ENCODE measurements at places on chromosomes 2 and 18.
A peak's percentile ranks its signal among the peaks of the same experiment; 100 is the strongest.

DNA sequence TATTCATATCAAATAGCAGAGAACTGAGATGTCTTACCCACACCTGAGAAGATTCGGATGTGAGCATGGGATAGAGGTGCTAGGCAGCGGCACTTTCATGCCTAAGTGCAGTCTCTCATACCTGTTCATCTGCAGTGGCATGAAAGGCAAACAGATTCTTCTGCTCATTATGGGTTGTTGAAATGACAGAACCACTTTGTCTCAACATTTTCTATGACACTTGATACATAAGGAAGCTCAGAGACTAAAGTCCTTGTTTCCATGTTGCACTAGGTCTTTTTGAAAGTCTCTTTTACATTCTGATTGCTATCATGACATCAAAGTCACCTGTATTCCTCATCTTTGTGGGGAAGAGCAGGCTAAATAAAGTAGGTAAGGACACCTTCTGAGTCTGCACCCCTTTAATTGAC is 8.0 kb upstream of the SCN1A start:
- no peak for DNase-seq

DNA sequence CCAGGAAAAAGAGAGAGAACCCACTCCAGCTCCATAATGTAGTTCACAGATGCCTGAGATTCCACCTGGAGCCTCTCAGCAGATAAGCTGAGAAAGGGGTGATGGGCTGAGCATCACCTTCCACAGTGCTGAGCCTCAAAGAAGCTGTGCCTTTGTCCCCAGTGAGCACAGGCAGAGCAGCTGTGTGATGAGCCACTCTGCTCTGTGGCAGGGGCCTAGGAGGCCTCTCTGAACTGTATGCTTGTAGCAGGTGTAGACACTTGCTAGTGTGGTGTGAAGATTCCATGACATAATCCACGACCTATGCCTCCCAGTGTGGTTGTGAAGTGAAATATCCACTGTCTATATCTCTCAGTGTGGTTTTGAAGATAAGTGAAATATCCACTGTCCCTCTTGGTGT is 70.4 kb upstream of the MGAT4A start:
- no peak for DNase-seq

DNA sequence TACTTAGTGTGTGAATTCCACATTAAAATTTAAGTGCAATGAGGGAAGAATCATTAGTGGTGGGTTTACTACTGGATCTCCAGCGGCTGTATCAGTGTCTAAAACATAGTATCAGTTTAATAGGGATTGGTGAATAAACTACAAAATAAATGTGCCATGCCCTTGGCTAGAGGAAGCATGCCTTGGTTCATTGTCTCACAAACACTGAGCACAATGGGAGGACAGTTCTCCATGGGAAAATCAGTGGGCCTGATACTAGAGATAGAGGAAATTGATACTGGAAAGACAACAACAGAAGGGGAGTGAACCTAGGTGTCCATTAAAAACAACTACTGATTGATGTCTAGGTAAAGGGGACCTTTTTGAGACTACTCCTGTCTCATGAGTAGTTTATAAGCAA is 971.6 kb downstream of the SUCLG1 start:
- DNase-seq: no peak

DNA sequence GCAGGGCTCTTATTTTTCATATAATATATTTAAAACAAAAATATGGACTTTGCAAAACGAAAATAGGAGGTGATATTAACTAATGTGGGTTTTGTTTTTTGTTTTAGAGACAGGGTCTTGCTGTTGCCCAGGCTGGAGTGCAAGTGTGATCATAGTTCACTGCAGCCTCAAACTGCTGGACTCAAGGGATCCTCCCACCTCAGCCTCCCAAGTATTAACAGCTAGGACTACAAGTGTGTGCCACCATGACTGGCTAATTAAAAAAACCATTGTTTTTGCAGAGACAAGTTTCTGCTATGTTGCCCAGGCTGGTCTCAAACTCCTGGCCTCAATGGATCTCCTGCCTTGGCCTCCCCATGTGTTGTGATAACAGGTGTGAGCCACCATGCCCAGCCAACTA is 70.4 kb upstream of the FZD5 start:
- DNase-seq: no peak

DNA sequence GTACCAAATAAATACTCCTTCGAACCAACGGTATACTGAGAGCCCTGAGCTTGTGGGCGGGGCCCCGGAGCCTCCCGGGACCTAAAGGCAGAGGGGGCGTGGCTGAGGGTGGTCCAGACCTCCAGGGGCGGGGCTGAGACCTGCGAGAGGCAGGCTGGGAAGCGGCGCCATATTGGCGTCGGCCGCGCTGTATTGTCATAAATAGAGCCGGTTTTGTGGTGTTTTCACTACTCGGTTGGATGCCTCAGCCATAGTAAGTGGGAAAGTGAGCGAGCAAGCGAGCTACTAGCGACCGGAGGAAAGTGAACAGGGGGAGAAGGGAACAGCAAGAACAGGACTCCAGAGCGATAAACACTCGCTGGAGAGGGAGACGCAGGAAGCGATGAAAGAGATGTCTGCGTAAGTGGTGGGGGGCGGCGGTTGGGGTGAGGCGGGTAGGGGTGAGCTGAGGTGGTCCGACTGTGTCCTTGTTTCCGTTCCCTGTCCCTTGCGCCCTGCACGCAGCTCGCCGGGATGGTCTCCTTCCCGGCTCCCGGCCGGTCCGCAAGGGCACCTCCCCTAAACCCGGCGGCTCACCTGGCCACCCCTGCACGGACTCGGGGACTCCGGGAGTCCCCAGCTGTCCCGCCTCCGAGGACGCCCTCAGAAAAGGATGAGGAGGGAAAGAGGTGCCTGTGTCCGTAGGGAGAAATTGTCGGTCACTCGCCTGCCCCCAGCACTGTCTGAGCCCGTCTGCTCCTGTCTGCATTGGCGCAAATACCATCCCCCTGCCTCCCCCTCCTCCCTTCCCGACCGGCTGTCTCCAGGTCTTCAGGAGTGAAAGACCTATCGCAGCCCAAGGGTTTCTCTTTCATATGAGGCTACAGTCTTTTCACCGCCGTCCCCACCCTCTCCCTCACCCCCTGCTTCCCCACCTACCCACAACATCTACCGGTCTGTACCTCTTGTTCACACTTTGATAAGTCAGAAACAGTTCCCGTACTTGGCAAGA is at the start of gene PAPOLG:
Gene PAPOLG (plus strand): TSS at position 172 of the 991 bp plus-strand sequence. CDS start 211 bp downstream, at position 383.
- peak; percentile 97 for DNase-seq

DNA sequence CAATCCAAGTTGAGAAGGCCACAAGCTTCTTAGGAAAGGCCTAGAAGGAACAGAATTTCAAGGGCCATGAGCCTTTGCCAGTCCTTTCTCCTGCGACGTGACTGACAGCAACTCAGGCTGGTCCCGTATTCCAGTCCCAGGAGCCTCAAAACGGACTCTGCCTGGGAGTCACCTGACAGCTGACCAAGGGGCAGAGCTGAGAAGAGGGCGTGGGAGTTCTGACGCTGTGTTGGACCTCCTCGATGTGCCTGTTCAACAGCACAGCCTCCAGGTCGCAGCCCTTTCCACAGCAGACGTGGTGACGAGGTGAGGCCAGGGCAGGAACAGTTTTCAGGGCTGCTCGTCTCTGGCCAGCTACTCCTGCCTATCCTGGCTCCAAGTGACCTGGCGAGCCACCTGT is 37.6 kb downstream of the CENPO start:
- no peak for DNase-seq

DNA sequence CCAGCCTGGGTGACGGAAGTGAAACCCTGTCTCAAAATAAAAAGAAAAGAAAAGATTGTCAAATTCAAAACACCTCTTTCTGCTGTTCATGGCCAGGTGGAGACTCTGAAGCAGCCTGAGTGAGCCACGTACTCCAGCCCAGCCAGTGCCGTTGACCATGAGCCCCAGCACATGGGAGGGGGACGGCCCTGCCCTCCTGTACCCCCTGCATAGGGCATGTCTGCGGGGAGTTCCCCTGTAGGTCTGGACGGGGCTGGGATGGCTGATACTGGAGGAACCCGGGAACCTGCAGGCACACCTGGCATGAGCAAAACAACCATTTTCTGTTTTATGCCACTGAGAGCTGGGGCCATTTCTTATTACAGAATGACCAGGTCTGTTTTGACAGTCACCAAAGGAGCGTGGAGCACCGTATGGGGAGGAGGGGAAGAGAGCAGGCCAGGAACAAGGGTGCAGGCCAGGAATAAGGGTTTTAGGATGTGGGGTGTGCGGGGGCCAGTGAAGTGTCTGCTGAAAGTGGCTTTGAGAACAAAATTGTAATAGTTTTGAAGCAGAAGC is 30.1 kb downstream of the TMEM18 start:
- no peak for DNase-seq

DNA sequence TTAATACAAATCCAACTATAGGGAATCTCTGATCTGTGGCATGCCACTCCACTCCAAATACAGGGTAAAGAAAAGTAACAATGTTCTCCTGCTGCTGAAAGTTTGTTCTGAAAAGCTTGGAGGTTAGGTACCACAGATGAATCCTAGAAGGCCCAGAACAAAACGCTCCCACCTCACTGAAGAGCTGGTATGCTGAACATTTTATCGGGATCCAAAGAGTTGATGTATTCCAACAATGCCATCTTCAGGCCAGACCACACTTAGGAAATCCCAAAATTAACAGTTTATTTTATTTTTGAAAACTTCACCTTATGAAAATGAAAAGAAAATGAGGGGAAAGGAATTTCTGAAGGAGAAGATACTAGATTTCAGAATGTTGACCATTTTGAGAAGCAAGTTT is 145.1 kb upstream of the CDH19 start:
- no peak for DNase-seq

GRCh38 chr18:8254654-8255053 is 354.6 kb upstream of the RAB12 start:
- no peak for DNase-seq

DNA sequence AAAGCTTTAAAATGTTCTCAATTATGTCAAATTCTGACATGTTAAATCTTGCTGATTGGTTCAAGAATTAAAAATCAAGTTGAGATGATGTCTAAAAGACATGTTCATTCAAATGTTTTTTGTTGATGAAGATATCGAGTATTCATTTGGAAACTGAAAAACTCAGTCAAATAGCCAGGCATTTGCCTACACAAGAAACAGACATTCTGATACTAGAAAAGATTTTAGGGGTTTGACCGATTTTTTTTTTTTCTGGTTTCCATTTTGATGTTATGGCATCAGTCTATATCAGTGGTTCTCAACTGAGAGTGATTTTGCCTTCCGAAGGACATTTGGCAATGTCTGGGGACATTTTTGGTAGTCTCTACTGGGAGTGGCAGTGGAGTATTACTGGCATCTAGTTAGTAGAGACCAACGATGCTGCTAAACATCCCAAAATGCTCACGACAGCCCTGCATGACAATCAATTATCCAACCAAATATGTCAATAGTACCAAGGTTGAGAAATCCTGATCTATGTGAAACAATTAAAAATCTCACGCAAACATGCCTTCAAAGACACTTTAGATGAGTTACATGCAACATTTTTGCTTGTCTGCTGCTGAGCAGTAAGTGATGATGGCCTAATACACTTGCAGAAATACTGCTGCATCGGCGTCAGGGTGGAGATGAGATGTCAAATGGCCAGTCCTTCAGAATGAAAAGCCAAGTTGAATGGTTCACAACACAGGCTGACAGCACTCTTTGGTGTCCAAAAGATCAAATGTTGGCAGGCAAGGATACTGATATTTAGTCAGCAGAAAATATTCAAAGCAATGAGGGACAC is 12.5 kb downstream of the RASGRP3 start:
- DNase-seq: no peak

- no peak for DNase-seq
Observed at GRCh38 chr2:170492010-170492409, 223.1 kb upstream of the SP5 start.

DNA sequence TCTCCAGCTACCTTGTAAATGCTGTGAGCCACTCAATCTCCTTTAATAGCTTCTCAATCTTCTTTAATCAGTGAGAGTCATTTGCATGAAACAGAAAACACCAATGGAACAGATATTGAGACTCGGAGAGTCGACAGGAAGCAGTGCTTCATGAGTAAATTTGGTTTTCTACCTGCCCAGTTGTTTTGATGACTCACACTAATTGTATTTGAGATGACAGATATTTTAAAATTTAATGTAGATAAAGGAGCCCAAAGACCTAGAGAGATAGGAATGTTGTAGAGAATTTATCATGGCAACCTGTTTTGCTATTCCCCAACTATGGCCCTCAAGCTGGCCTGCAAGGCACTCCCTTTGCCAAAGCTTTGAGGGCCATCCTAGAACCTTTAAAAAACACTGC is 119.1 kb downstream of the CDC42EP3 start:
- no peak for DNase-seq

DNA sequence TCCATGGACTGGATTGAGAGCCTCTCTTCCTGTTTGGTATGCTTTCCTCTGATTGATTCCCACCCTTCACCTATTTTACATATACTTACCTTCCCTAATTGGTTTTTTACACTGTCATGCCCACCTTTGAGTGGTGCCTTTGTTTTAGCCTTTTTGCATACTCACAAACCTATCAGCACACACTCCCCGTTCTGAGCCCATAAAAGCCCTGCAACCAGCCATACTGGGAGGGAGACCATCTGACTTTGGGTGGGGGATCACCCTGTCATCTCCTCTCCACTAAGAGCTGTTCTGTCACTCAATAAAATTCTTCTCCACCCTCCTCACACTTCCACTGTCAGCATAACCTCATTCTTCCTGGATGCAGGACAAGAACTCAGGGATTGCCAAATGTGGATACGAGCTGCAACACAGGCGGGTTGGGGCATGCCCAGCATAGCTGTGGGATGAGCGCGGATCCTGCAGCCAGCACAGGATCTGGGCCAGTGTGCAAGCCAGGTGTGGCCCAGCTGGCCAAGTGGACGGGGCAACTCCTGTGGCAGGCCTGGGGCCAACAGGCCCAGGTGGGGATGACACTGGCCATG is 9.4 kb upstream of the MOB1A start:
- DNase-seq: no peak

DNA sequence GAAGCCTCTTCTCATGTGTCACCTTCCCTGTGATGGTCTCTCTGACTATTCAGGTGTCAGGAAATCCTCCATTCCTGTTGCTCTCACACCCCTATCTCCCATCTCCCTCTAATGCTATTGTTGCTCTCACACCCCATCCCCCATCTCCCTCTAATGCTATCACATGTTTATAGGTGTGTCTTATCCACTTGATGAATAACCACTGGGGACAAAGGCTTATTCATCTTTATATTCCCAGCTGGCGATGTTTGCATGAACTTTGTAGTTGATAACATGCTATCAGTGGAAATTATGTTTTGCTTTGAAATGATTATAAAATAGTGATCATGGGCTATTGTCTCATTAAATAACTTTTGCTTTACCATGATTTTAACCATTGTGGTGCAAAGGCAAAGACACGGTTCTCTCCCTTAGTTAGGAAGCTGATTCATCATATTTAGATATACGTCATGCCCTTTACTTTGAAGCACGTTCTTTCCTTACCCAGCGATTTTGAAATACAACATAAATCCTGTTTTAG is 220.5 kb downstream of the PMAIP1 start:
- DNase-seq: no peak

GRCh38 chr2:20125616-20126015 is 74.2 kb upstream of the LAPTM4A start:
- no peak for DNase-seq

All from stimulated activated CD4-positive, alpha-beta T cell treated with anti-CD3 and anti-CD28 coated beads, Interleukin-15, amount 100 ng/mL, for 1 hour (primary cell).